ENCODE measurements at places on chromosomes 1 and 21.

GRCh38 chr1:84726593-84727499, 36.6 kb upstream of the SSX2IP start:
- no peak for DNase-seq

GRCh38 chr1:70874818-70875217, 172.8 kb downstream of the PTGER3 start:
- no peak for DNase-seq

DNA sequence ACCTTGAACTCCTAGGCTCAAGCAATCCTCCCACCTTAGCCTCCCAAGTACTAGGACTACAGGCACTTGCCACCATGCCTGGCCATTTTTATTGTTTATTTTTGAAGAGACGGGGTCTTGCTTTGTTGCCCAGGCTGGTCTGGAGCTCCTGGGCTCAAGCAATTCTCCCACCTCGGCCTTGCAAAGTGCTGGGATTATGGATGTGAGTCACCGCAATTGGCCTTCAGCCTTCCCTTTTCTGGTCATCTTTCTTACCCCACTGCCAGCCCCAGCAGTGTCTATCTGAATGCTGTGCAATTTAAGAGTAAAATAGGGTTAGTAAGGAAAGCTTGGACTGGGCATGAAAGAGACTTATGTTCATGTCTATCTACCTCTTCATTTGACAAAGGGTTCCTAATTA, 6.1 kb upstream of the KLF17 start:
- DNase-seq = no peak

DNA sequence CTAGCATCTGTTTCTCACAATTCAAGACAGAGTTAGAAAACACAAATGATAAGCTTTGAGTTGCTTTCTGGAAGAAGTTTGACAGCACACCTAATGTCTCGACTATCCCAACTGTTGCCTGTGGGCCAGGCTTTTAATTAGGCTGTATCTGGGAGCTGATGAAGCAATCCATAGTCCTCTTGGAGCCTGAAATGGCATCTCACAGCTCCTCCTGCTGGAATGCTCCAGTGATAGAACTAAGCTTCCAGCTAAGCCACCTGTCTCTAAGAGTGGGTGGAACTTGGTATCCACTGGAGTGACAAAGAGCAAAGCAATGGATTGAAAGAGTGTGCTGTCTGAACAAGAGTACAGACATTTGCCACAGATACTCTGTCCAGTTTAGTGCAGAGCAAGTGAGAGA, 605.3 kb upstream of the NR5A2 start:
- DNase-seq = no peak

- no peak for DNase-seq
Measured at GRCh38 chr1:70227439-70227838, 6.3 kb downstream of the SRSF11 start.

- DNase-seq = no peak
Measured at GRCh38 chr1:231059566-231060193, 19.6 kb upstream of the FAM89A start.

GRCh38 chr1:157852476-157852875, 10.9 kb upstream of the CD5L start:
- no peak for DNase-seq
